AG08396 (cell line): ENCODE measurements at places on chromosomes 5 and 9.
A peak's percentile ranks its signal among the peaks of the same experiment; 100 is the strongest.

- DNase-seq: no peak
These were observed 59.3 kb downstream of the SLC46A2 start for GRCh38 chr9:112831281-112831851.

DNA sequence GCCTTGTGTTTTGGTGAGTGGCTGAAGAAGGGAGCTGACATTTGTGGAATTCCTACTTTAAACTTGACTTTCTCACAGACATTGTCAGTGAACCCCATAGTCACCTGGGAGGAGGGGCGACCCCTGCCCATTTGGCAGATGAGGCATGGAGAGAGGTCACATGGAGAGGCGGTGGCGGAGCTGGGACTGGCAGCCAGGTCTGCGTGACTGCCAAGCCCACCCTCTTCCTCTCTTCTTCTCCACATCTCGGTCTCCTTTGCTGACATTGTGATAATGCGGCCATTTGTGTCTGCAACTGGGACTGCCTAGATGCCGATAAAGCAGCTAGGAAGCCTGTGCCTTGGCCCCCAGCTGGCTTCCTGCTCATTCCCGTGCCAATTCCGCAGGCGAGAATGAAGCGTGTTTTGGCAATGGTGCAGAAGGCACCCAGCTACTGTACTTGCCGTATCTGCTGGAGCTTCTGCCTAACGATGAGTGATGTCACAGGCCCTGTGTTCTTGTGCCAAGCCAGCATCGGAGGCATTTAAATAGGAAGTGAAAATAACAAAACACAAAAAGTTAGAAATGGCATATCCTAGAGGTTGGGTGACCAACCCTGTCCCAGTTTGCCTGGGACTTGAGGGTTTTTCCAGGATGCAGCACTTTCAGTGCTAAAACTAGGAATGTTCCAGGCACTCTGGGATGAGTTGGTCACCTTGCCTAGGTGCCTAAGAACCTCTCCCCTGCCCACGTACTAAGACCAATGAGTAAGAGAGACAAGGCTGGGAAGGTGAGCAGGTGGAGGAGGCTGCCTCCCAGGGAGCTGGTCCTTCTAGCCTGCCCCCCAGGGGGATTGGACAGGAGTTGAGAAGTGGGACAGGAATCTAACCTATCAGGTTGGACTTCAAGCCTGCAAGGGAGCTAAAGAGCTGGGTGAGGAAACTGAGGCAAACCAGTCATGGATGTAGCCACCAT lies 23.6 kb downstream of the OLFML2A start:
- peak; percentile 65 for DNase-seq

- DNase-seq: no peak
These were observed 206.7 kb downstream of the ARHGAP26 start for GRCh38 chr5:142976861-142977260.

DNA sequence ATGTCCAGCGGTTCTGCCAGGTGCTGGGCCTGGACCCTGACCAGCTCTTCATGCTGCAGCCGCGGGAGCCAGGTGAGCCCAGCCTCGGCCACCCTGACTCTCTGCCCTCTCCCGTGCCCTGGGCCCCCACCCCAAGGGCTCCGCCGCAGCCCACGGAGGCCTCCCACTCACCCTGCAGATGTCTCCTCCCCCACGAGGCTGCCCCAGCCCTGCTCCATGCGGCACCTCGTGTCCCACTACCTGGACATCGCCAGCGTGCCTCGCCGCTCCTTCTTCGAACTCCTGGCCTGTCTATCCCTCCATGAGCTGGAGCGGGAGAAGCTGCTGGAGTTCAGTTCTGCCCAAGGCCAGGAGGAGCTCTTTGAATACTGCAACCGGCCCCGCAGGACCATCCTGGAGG lies 7.4 kb downstream of the RNF208 start:
- DNase-seq: no peak

DNA sequence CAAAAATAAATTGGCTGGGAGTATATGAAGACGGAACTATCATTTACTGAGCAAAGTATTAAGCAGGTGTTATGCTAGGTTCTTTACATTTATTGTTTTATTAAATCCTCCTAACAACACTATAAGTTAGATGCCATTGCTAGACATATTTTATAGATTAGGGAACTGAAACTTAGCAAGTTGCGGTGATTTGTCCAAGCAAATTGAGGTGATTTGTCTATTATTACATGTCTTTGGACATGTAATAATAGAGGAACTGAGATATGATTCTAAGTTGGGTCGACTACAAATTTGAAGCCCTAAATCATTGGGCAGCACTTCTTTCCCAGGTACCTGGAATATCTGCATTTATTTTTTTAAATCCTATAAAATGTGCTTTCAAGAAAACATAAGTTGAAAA lies 429.9 kb downstream of the GABRG2 start:
- no peak for DNase-seq

GRCh38 chr9:21686738-21687137 lies 115.7 kb upstream of the MTAP start:
- no peak for DNase-seq

- no peak for DNase-seq
These were observed 1.4 kb downstream of the IL9 start for GRCh38 chr5:135894276-135894675.

DNA sequence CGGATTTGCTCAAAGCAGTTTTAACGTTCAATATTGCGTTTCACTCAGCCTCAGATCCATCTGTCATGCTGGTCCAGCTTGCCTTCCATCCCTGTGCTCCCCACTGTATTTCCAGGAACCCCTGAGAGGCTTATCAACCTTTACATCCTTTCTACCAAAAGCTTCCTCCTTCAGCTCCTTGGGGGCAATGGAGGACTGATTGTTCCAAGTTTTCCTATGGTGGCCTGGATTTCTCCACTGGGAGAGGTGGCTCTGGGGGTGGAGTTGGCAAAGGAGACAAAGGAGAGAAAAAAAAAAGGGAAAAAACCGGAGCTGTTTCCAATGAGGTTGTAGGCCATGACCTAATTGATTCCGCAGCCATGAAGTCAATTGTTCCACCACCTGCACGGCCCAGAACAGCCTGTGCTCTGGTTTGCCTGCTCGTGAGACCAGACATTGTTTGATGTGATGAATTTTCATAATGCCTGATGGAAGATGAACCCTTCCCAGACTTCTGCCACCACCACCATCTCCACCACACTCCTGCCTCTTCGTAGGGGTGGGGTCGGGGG lies 54.1 kb downstream of the ABLIM3 start:
- DNase-seq: no peak

DNA sequence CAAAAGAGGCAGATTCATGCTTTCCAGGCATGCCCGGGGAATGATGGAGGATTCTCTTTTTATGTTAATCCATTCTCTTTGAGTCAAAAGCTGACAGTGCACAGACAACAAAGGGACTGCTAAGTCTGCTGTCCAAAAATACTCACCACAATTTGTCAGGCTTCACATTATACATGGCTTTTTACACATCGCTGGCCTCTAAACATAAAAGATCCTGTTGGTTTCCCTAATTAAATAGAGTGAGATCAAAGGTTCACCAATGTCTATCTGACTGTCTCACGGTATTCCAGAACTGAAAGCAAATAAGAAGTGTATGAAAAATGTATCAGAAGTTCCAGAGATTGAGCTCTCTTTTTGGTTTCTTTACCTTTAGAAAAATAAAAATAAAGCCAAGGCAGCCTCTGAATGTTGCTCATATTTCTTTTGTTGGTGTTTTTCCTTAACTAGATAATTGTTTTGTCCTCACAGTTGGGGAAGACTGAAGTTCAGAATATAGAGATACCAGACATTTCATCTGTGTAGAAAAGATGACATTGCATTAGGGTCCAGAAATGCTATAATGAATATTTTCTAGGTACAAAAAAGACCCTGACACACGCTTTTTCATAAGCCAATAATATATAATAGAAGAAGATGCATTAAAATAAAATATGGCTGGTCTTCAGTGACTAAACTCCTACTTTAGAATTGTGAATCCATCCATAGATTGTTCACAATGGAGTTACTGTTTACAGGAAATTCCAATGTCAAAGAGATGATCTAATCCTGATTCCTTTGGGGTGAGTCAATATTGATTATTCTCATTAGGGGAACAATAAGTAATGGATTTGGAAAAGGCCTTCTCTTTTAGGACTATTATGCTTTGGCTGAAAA lies 688.2 kb upstream of the CDH6 start:
- DNase-seq: no peak

- DNase-seq: no peak
These were observed 566.5 kb downstream of the LRRC70 start for GRCh38 chr5:63145167-63145566.

- DNase-seq: peak; percentile 60
These were observed 5.2 kb upstream of the SLC22A5 start for GRCh38 chr5:132364319-132364718.

DNA sequence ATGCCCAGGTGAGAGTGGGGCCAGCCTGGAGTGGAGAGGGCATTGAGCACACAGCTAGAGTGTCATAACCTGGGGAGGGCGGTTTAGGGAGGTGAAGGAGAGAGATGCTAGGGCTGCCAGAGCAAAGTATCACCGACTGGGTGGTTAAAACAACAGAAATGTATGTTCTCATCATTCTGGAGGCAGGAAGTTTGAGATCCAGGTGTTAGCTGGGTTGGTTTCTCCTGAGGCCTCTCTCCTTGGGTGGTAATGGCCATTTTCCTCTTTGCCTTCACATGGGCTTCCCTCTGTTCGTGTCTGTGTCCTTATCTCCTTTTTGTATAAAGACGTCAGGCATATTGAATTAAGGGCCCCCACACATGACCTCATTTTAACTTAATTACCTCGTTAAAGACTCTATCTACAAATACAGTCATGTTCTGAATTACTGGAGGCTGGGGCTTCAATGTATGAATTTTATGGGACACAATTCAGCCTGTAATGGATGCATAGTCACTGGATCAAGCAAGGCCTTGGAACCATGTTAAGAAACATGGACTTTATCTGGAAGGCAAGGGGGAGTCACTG lies 118.6 kb upstream of the IL12B start:
- no peak for DNase-seq

DNA sequence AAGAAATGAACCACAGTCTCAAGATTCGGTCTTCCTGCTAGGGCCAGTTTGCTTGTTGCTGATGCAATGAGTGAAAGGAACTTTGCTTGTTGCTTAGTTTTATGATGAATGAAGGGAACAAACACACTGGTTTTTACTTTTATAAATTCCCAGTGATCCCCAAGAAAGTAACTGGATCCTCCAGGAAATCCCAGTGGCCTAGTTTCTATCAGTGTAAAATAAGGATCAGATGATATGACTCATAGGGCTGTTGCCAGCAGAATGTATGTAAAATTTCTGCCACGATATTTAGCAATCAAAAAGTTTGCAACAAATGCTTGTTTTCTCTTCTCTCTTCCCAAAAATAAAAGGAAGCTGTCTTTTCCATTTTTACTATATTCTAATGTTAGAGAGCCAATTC lies 160.1 kb upstream of the CDKN2B start:
- no peak for DNase-seq

DNA sequence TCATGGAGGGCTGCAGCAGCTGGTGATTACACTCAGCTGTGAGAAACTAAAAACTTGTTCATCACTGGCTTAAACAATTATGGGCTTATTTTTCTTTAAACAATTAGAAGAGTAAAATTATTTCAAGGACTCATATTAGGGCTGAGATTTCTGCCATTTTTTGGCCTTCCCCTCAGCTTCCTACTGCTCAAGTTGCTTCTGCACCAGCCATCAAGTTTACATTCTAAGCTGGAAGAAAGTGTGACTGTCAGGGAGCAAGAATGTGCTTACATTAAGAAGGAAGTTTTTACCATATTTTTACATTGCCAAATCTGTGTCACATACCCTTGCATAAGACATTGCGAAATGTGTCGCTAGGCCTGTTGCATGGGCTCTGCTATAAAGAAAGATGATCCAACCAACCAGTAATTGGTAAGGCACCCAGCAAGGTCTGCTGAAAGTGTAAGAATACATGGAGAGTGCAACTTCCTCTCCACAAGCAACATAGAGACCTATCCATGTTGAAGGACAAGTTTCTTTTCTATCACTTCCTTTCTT lies 260.3 kb upstream of the CDH10 start:
- DNase-seq: no peak

GRCh38 chr9:98790842-98791607 lies 5.3 kb downstream of the ANKS6 start:
- peak; percentile 98 for DNase-seq

GRCh38 chr5:109660301-109660700 lies 29.4 kb upstream of the MAN2A1 start:
- DNase-seq: no peak

DNA sequence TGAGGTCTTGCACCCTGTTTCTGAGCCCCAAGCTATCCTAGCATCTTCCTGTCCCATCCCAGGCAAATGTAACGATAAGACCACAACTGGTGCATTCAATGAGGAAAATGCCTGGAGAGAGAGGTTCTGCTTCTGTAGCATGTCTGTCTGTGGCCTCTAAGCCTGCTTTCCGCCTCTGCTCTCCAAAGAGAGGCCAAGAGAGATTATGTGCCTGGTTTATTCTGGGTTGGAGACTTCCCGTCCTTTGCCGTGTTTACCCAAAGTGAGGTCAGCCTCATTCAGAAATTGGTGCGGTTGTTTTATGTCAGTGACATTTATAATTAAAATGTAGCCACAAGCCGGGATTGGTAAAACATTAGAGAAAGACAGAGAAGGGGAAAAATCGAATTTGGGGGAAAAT lies 77.8 kb downstream of the FGF1 start:
- DNase-seq: no peak

GRCh38 chr9:126781186-126782052 lies 23.4 kb upstream of the ZBTB43 start:
- DNase-seq: peak; percentile 82

GRCh38 chr9:126293522-126293889 lies 33.1 kb upstream of the MVB12B start:
- DNase-seq: no peak

GRCh38 chr5:59272809-59273427 lies 620.6 kb downstream of the PDE4D start:
- no peak for DNase-seq

GRCh38 chr5:12125895-12126294 lies 221.6 kb upstream of the CTNND2 start:
- no peak for DNase-seq

DNA sequence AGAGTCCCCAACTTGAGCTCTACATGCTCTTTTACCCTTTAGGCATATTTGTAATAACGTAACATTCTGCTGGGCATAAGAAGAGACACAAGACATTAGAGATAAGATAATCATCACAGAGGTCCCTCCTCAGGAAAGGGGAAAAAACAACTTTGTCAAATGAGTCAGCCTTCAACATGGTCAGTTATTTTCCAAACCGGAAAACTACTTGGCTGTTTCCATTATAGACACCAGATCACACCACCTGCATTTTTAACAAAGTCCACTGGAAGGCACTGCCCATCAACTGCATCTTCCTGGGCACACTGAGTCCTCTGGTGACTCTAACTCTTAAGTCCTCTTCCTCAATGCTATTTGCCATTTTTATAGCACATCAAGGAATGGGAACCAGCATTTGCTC lies 221.8 kb downstream of the FAM114A2 start:
- DNase-seq: no peak

DNA sequence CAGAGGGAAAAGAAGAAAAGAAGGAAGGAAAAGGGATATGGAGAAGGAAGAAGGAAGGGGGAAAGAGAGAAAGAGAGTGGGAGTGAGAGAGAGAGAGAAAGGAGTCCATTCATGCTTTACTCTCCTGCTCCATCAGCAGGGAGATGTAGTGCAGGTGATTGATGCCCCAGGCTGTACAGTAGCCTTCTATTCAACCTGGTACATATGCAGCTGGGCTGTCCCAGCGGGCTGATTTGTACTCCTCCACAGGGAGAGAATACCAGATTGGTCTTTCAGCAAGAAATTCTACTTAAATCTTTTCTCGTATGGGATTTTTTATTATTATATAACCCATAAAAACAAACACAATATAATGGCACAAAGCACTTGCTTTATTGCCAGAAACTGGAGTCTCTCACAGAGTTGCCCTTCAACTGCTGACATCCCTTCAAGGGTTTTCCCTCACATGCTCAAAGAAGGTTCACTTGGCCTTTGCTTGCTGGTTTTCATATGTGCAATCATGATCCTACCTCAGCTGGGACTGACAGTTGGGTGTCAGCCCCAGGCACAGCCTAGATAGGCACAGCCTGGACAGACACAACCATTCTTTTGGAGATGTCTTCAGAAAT lies 380.1 kb upstream of the RIOK2 start:
- DNase-seq: no peak
